ENCODE measurements at places on chromosomes 5 and 9. TPM values are rescaled to one million over a fixed set of nuclear protein-coding genes. Genes with fewer than 3 reads are reported as not detected.

GRXCR2 gene
- total RNA-seq, result not detected

DNA sequence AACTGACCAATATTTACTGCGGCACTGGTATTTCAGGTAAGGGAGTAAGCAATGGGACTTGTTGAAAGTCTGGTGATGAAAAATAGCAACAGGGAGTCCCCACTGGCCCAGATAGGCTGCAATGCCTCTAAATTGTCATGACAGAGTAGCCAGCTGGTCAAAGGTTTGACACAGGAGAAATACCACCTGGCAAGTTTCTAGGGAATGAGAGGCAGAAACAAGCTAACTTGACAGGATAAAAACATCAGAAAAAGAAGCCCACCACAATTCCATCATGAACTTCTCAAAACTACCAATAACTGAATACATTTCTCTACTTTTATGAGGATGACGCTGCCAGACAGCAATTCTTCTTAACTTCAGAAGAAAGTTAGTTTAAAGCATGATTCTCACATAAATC lies 99.8 kb downstream of the STRBP start:
- no peak for DNase-seq

DNA sequence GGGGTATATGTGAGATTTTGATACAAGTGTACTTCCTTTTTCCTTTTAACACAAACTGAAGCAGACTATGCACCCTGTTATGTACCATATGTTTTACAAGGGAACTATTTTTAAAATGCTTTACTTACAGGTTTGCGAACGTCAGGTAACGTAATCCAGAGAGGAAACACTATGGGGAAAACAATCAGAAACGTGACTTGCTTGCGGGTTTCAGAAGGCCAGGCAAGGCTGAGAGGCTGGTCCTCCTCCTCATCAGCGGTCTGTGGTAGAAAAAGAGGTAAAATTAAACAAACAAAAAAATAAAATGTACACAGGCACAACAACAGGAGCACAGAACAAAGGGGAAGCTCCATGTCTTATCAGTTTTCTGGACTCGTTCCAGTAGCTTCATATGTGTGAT lies 141.2 kb downstream of the ACER2 start:
- DNase-seq, result no peak

PITX1 gene
- not detected for total RNA-seq

GRCh38 chr9:113853333-113853732 lies 22.8 kb upstream of the ZNF618 start:
- DNase-seq, result no peak

- DNase-seq, result no peak
Observed at GRCh38 chr9:121598965-121599871, 52.2 kb upstream of the DAB2IP start.

IL33 gene
- total RNA-seq, result not detected

PCDHA11 gene
- not detected for total RNA-seq

SLC45A2 gene
- not detected for total RNA-seq

DNA sequence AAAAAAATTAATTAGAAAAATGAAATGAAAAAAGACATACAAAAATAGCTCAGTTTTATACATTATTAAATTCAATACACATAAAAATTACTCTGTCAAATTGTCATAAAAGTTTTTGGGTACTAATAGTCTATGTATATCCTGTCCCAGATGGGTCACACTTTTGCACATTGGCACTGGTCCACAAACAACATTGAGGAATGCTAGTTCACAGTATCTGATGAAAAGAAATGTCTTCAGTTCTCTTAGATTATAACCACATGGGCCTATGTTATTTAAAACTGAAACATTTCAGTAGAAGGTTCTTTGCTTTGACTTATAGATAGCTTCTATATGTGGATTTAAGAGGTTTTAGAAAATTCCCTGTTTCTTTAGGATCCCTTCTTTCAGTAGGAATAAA lies 39.8 kb downstream of the LNPEP start:
- no peak for DNase-seq

DNA sequence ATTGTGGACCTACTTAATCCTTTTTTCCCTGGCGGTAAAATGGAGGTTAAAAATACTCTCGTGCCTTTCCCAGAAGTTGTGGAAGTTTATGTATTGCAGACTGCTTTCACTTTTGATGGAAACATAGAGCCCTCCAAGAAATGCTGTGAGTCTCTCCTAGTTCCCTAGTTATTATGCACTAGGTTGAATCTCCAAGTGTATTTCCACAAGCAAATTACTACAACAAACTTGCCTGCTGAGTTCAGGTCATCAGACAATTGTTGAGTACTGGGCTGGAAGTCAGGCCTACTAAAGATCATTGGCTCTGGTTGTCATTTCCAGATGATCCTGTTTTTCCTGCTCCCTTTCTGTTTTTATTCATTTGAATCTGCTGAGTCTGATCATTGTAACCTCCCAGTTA lies 104.1 kb downstream of the CD180 start:
- DNase-seq, result no peak

TLX3 gene
- total RNA-seq, result not detected

Measured in naive thymus-derived CD4-positive, alpha-beta T cell (primary cell).